ENCODE measurements at places on chromosomes 12 and 14.

GRCh38 chr14:55043528-55043927, 7.9 kb upstream of the MAPK1IP1L start:
- DNase-seq = no peak

GRCh38 chr14:84991021-84991420, 538.9 kb upstream of the FLRT2 start:
- DNase-seq = no peak

DNA sequence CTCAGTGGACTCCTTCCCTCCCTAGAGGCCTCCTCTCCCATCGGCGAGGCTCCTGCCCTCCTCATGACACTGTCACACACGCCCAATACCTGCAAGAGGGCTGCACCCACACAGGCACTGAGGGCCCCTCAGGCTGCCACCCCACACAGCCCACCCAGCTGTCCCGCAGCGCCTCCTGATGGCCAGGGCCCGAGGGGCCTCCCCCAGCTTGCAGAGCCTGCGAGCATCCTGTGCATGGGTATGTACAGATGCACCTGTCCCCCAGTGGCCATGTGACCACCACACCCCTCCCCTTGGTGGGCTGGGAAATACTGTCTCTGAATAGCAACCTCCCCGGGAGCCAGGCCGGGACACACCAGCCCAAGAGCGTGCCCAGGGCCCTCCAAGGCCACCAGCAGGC, 19.0 kb upstream of the NUDT14 start:
- DNase-seq = no peak

- no peak for DNase-seq
These were observed 1120.8 kb upstream of the TMEM132C start for GRCh38 chr12:127145929-127146789.

DNA sequence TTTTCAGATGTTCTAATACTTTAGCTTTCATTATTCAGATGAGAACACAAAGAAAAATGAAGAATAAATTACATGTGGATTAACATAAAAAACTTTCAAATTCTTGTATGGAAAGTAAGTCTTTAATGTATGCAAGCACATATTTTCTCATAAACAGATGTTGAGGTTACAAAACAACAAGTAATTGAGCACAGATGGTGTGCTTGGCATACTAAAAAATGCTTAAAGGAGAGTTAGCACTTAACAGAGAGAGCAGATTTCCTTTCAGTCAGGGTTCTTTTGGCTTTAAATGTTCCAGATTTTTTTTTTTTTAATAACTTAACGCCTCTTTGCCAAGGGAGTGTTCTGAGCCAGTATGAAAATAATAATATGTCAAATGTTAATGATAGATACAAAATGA, 96.0 kb downstream of the RASSF9 start:
- DNase-seq = no peak

GRCh38 chr12:68815928-68816800, 8.2 kb downstream of the MDM2 start:
- no peak for DNase-seq

DNA sequence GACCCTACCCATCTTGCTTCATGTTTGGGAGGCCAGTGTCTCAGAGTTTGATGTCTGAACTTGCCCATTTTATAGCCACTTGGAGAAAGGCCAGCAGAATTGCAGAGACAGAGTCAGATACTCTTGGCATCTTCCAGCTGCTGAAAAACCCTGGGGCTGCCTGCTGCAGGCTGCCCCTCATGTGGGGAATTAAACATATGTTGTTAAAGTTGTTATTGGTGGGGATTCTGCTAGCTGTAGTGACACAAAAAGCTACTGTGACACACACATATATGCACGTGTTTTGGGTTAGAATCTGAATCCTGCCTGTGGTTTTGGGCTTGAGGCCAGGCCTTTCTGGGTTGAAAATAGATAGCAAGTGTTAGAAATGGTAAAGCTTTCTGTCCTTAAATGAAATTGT, 1288.4 kb downstream of the AACS start:
- no peak for DNase-seq

- peak; percentile 34 for DNase-seq
These were observed 334.4 kb downstream of the KCNH5 start for GRCh38 chr14:62710811-62711210.

- DNase-seq = no peak
These were observed 34.3 kb downstream of the SLC15A4 start for GRCh38 chr12:128789356-128789929.

DNA sequence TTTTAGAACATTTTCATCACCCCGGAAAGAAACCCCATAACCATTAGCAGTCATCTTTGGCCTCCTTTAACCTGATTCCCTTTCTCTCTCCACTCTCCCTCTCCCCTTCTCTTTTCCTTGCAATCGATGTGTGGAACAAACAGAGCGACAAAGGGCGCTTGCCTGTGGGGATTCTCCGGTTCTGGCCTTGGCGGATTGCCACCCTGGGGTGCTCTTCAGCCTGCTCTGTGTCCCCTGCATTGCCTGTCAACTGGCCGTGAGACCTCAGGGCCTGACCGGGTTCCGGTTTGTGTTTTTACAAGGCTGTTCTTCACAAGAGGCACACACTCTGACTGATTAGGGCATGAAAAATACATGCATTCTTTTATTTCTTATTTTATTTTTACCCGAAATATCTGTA, 27.8 kb downstream of the LRTM2 start:
- DNase-seq = no peak

- DNase-seq = no peak
These were observed 13.5 kb upstream of the TUBA1C start for GRCh38 chr12:49251357-49251756.

- no peak for DNase-seq
These were observed 8.8 kb upstream of the PTGR2 start for GRCh38 chr14:73842851-73843250.

DNA sequence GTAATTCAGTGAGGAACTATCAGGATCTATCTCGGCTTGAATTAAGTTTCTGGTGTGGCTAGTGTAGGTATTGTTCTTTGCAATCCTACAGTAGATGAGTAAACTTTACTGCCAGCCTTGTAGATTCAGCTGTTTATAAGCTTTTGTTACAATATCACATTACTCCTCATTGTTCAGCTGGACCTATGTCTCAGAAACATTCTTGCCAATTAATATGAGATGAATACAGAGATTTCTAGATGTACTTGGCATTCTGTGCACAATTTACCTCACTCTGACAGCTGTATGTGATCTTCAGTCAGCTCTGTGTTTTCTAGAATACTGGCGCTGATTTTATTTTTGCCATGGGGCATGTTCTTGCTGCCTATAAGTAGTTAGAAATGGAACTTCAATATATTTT, 55.7 kb downstream of the METTL25 start:
- no peak for DNase-seq

GRCh38 chr14:64572386-64573104, 22.8 kb downstream of the PPP1R36 start:
- no peak for DNase-seq

DNA sequence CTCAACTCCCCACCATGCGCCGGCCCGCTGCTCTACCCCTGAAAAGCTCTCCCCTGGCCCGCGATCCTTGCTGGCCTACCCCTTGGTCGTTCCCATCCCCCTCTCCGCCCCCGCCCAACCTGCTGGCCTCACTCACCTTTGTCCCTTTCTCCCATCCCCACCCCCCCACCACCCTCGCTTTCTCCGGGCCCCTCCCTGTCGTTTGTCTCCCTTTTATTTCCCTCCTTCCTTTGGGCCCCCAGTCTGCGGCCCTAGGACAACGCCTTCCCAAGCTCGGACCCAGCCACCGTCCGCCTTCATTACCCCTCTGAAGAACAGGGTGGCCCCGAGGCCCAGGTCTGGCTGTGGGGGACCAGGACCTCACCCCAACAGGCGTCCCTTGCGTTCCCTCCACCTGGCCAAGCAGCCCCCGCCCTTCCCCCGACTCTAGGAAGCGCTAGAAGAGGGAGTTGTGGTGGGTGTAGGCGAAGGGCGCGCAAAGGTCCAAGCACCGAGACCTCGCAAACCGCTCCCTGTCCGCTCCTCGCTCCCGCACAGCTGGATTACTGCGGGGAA, 6.9 kb upstream of the SLC7A7 start:
- DNase-seq = no peak

DNA sequence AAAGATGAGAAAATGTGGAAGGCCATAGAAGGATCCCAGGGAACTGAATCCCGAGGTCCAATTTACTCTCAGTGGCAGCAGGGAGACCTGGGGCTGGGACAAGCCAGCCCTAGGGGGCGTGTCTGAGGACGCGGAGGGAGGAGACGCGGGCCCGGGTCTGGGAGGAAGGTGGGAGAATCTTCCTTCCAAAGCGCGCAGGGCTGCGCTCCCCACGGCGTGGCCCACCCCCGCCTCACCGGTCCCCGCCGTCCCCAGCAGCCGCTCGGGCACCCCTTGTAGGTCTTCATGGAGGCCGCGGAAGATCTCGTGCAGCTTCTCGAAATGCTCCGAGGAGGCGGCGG, 323 bp downstream of the VTI1B start:
- no peak for DNase-seq

DNA sequence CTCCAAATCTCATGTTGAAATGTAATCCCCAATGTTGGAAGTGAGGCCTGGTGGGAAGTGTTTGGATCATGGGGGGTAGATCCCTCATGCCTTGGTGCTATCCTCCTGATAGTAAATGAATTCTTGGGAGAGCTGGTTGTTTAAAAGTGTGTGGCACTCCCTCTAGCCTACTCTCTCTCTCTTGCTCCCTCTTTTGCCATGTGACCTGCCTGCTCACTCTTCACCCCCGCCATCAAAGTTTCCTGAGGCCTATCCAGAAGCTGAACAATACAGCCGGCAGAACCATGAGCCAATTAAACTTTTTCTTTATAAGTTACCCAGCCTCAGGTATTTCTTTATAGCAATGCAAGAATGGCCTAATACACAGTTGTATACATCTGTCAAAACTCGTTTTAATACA, 62.5 kb downstream of the BCL2L14 start:
- DNase-seq = no peak

GRCh38 chr14:79453276-79453675, 758.0 kb downstream of the DIO2 start:
- no peak for DNase-seq

DNA sequence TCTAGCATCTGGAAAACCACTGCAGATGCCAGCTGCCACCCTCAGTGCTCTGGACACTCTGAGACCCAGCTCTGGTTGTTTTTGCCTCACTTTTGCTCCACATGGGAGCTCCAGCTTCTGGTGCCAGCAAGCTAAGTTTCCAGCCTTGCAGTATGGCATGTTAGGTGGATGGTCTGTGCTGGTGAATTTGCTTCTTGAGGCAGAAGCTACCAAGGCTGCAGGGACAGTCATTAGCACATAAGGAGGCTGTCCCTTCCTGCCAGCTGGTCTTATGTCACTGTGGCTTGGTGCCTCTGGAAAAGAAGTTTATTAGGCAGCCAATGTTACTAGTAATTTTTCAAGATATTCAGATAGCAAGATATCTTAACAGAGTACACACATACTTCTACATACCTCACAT, 64.2 kb upstream of the CSRP2 start:
- DNase-seq = no peak

- DNase-seq = no peak
These were observed 152.8 kb upstream of the PTPRQ start for GRCh38 chr12:80291108-80291754.

Data from NCI-H2081 treated with DMSO at 0.1 percent for 48 hours (cell line).